Spleen (tissue), 13 donors: ENCODE measurements at places on chromosomes 3 and 15. TPM values are rescaled to one million over a fixed set of nuclear protein-coding genes. Genes with fewer than 3 reads are reported as not detected.

Gene OR5K2
- polyA plus RNA-seq, result not detected

Gene DENND6A
- 11.9 TPM for polyA plus RNA-seq

Gene EFCAB12
- 0.99 TPM for polyA plus RNA-seq

Gene ANKRD63
- polyA plus RNA-seq, result not detected

Gene EIF2A
- polyA plus RNA-seq, result 73.7 TPM

Gene ALDH1L1
- 0.29 TPM for polyA plus RNA-seq

Gene MOBP
- polyA plus RNA-seq, result not detected

Gene PARL
- 119 TPM for polyA plus RNA-seq

Gene PIERCE2
- 1.8 TPM for polyA plus RNA-seq

Gene FAM107A
- 7.0 TPM for polyA plus RNA-seq

Gene TEX264
- polyA plus RNA-seq, result 73.1 TPM

Gene C2CD4A
- polyA plus RNA-seq, result 0.06 TPM

Gene PPM1L
- polyA plus RNA-seq, result 1.4 TPM

- no peak for DNase-seq
These were observed 206.5 kb downstream of the LPP start for GRCh38 chr3:188360364-188360881.

DNA sequence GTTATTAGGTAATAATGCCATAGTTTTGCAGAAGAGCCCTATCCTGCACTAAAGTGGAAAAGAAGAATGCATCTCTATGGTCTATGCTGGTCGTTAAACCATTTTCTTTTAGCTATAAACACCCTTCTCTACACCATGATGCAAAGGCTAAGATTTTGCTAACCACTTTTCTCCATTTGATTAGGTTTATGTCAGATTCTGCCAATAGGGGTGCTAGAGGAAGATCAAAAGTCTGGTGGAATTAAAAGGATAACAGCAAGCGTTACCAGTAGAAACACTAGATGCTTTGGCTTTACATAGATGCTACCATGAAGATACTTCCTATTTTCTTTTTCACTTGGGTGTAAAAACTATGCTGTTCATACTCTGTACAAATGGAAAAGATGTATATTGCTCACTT is 669.8 kb upstream of the ARPP21 start:
- DNase-seq, result no peak

DNA sequence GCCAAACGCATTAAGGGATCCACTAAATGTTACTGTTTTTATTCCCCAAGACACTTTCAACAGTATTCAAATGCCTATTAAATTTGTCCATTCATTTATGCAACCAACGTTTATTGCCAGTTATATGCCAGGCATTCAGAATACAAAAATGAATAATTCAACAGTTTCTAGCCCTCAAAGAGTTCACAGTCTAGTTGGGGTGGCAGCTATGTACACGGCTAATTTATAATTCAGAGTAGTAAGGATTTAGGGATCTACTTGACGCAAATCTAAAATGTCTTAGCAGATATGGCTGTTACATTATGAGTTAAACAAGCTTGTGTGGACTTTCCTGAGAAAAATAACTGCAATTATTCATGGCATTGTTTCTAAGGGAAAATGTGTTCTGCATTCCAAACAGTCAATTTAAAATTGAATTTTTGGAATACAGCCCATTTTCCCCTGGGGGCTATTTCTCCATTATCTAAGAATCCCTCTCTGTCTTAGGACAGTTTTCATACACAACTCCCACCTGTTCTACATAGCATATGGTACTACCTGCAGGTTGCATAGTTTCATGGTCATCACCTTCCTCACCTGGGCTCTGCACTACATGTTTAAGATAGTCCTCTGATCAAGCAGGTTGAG is 11.5 kb upstream of the MSL2 start:
- no peak for DNase-seq

DNA sequence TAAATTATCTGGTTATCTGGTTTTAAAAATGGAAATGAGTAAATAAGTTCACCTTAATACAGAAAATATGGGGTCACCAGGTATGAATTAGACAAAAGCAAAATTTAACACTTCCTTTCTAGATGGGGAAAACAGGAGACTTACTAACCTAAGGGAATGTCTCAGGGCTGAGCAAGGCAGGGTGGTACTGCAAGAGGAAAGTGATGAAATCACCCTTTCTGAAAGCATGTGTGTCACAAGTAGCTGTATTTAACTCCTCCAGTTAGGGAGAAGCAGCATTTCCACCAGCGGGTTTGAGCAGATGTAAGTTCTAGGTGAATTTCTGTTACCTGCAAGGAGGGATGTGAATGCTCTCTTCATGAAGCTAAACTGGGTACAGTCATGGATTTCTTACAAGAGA is 629.1 kb downstream of the MECOM start:
- no peak for DNase-seq

DNA sequence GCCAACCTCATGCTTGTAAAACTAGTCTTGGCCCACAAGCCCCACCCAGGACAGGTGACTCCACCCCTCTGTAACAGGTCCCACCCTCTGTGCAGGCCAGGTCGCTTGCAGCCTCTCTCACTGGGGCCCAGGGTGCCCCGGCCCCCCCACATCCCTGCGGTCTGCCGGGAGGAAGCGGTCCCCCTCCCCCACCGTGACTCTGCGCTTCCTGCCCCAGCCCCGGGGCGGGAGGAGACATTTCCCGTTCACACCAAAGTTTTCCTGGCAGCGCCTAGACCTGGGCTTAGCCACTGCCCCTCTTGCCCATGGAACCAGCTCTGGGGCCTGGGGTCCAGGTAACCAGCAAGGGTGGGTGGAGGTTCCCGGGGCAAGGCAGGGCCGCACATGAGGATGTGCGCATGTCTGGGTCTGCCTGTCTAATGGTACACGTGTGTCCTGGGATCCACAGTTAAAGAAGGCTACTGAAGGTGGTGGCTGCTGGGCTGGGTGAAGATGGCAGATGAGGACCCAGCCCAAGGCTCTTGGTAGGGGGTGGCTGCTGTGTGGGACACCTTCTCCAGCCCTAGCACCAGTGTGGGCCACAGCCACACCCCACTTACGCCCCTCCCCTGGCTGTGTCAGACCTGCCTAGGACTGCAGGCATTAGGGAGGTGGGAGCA is 8.4 kb downstream of the NBEAL2 start:
- peak; percentile 98 for DNase-seq

- no peak for DNase-seq
These were observed 5.3 kb upstream of the INSYN1 start for GRCh38 chr15:73758461-73758860.

- DNase-seq, result no peak
These were observed 45.6 kb downstream of the DNASE1L3 start for GRCh38 chr3:58164906-58165821.

- no peak for DNase-seq
These were observed 69.1 kb downstream of the TTC23 start for GRCh38 chr15:99180086-99180963.

GRCh38 chr3:6989608-6990291 is 128.8 kb downstream of the GRM7 start:
- DNase-seq, result no peak

DNA sequence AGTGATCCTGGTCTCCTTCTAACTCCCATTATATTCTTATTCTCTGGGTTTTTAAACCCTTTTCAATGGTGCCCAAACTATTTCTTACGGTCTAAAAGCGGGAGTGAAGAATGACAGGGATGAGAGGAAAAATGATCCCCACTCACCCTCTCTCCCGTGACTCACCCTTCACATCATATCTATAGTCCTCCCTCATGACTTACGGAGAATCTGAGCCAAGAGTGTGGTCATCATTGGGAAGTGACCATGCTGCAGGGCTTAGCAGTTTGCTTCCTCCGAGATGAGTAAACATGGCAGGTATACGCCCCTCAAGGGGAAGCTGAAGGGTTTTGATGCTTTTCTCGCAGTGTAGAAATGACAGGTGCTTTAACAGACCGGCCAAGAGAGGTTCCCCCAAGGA is 274.0 kb downstream of the RYR3 start:
- no peak for DNase-seq

- DNase-seq, result no peak
These were observed 198.4 kb downstream of the EBLN2 start for GRCh38 chr3:73259856-73260255.

- DNase-seq, result no peak
These were observed 87.2 kb downstream of the HMG20A start for GRCh38 chr15:77507911-77508310.

GRCh38 chr3:159964166-159964973 is 24.3 kb upstream of the IL12A start:
- no peak for DNase-seq

DNA sequence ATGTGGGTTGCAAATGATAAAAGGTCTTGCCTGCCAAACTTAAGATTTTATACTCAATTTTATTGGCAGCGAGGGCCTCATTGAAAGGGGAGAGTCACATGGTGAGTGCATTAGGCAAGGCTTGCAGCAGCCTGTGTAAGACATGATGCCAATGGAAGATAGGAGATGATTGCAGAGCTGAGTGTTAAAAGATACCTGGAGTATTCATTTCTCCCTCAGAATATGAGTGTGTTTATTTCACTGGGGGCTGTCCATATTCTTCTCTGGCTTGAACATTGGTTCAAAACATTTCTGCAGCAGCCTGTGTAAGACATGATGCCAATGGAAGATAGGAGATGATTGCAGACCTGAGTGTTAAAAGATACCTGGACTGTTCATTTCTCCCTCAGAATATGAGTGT is 165.2 kb upstream of the NUDT16 start:
- no peak for DNase-seq

DNA sequence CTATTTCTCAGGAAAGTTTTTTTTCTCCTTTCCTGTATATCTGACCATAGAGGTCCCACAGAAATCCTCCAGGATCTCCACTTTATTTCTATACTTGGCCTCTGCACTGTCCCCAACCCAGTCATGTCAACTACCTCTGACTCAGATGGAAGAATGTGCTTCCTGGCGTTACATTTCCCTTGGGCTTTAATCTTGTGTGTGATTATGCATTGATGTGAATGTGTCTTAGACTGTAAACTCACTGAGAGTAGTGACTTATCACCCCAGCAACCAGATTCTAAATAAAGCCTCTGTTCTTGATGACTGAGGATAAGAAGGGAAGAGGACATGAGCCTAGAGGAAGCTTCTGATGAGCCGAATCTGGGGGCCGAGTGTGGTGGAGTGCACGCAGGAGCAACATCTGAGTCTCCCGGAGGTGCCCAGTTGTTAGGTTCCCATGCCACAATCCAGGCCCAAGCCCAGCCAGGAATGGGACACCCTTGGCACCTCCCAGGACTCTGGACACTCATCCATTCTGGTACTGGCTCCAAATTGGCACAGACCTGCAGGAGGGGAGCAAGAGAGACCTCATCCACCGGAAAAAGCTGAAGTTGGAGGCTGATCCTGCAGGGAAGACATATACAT is 32.1 kb upstream of the HEG1 start:
- no peak for DNase-seq

DNA sequence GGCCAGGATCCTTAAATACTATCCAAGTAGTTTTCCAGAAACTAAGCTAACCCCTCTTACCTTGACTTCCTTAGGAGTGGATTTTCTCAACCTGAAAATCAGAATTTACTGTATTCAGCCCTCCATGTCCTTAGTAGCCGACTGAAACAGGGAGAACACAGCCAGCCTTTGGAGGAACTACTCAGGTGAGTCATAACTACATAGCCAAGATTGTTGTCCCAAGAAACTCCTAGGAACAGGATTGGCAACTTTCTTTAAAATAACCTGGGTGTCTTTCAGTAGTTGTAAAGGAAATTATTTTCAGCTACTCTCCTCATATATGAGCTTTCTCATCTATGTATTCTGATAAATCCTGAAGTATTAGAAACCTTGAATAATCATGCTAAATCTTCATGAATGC is 22.3 kb downstream of the FANCD2OS start:
- no peak for DNase-seq

GRCh38 chr3:147359177-147360050 is 46.9 kb downstream of the ZIC4 start:
- DNase-seq, result no peak

- no peak for DNase-seq
These were observed 66.3 kb upstream of the CRTC3 start for GRCh38 chr15:90463381-90463780.

GRCh38 chr15:42146551-42147430 is 9.6 kb downstream of the PLA2G4F start:
- no peak for DNase-seq

DNA sequence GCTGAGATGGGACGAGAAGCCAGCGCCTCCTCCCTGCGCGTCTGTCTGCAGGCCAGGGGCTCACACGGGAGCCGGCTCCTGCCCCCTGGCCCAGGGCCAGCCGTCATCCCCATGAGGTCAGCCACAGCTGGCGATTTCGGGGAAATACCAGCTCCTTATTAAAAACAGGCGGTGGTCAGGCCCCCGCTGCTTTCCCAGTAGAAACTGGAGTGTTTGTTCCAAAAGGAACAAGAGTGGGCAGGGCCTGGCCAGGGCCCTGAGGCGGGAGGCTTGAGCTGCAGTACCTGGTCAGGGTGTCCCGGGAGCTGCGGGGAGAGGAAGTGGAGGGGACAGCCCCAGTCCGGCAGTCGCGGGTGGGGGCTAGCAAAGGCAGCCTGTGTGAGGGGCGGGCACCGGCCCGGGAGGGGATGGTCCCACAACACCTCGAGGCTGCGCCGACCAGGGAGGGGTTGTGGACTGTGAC is 17.8 kb downstream of the MYL3 start:
- no peak for DNase-seq

DNA sequence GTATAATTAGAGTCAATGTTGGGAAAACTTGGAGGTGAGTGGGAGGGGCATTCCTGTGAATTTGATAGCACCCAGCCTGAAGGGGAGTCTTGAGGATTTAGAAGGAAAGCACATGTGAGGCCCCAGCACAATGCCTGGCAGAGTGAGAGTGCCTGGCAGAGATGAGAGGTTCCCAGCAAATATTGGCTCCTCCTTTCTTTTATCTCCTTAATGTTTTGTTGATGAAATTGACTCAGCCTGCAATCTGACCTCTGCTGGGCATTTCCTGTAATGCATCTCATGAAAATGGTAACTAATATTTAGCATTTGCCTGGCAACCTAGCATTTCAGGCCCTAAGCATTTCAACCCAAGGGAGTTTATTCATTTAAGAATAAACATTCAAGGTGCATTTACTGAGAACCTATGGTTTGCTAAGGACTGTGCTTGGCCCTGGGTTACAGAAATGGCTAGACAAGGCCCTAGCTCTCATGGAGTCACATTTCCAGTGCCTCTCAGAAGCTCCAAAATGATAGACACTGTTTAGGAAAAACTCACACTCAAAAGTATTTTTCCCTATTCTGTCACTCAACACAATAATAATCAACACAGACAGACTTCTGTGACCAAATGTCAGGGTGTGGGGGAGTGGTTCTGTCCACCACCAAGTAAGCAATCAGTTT is 19.0 kb downstream of the PDHB start:
- no peak for DNase-seq

GRCh38 chr3:61227799-61228198 is 23.5 kb downstream of the FHIT start:
- DNase-seq, result no peak

GRCh38 chr3:172352786-172353185 is 95.5 kb downstream of the GHSR start:
- no peak for DNase-seq

GRCh38 chr15:62357431-62357830 is 192.3 kb upstream of the C2CD4B start:
- no peak for DNase-seq

- DNase-seq, result peak; percentile 42
These were observed 33.1 kb downstream of the KLHL25 start for GRCh38 chr15:85761635-85762034.

- DNase-seq, result no peak
These were observed 74.5 kb downstream of the MYLK start for GRCh38 chr3:123809597-123809996.

- no peak for DNase-seq
These were observed 2.0 kb downstream of the DCUN1D1 start for GRCh38 chr3:182978387-182978786.
